ENCODE measurements at places on chromosomes 4 and X.

DNA sequence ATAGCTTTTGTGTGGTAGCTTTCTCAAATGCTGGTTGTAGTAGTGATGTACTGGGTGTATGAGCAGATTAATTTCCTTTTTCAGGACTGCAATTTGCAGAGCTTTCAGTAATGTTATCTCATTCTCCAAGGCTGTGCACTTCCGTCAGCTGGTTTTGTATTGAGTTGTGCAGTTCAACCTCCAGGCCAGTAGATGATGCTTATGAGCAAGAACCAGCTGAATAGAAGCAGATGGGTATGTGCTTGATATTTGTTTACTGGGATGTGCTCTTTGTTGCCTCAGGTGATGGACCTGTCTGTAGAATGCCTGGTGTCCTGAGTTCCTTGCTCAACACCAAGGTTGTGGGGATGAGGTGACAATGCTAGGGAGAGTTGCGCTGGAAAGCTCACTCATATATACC, 462.8 kb downstream of the PCDH18 start:
- no peak for DNase-seq

- no peak for DNase-seq
Measured at GRCh38 chrX:69987691-69988090, 62.0 kb downstream of the AWAT2 start.

DNA sequence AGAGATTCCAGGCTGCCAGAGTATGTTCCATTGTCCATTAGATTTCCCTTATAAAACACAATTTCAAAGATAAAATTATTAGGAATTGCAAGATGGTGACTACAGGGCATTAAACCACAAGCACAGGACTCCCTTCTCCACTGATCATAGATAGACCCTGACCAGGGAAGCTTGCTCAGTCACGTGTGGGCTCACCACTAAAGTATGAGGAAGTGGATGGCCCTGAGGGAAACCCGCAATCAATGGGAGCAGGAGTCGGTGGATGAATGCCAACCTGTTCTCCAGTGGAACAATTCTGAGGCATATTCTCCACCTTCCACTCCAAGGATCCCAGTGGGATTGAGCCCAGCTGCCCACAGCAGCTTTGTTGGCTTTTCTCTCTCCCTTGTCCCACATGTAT, 515.7 kb downstream of the BCOR start:
- DNase-seq, result no peak

GRCh38 chrX:71292669-71293365, 8.7 kb upstream of the ITGB1BP2 start:
- DNase-seq, result no peak

DNA sequence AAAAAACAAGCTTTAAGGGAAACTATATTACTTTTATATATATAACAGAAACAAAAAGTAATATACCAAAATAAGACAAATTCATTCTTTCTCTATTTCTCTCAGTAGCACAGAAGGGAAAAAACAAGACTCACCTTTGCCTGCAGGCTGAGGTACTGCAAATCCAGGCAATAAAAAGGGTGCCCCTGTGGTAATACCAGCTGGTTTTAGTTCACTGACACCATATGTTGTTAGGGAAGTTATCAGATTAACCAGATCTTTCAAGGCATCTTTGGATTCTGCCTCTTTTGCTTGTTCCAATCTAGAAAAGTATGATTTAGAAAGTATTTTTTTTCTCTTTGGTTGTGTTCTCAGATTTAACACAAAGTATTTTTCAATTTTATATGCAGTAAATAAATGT, 139.8 kb downstream of the WDFY3 start:
- no peak for DNase-seq

GRCh38 chr4:72118017-72118416, 86.2 kb downstream of the NPFFR2 start:
- no peak for DNase-seq

- peak; percentile 50 for DNase-seq
Measured at GRCh38 chr4:153266988-153267387, 62.7 kb downstream of the TRIM2 start.

- DNase-seq, result no peak
Measured at GRCh38 chr4:40881851-40882250, 132.1 kb downstream of the NSUN7 start.

All from cardiac muscle cell (in vitro differentiated cells and primary cell).